T-helper 2 cell treated with Interferon-gamma antibody and Interleukin-4, amounts not matched to agents 5 μg/mL and 100 μg/mL, for 36 hours (primary cell): ENCODE measurements at places on chromosomes 4 and X.

- peaks cover 45% of the 10 kb centered on the region for H3K27me3 ChIP-seq
- H3K4me1 ChIP-seq = peaks cover 2% of the 10 kb centered on the region
- H3K4me3 ChIP-seq = peak overlapping the region; percentile 62
- no peak overlapping the region for H3K27ac ChIP-seq
- DNase-seq = no peak
Measured at GRCh38 chr4:2040391-2041238, 18.5 kb upstream of the NAT8L start.

GRCh38 chr4:140955641-140956040 lies 177.6 kb downstream of the RNF150 start:
- no peaks in the 10 kb centered on the region for H3K36me3 ChIP-seq
- H3K4me1 ChIP-seq = no peaks in the 10 kb centered on the region
- H3K27ac ChIP-seq = no peak overlapping the region
- no peak for DNase-seq
- H3K4me3 ChIP-seq = no peak overlapping the region

GRCh38 chrX:9530848-9531274 lies 66.0 kb downstream of the TBL1X start:
- peak overlapping the region; percentile 65 for H3K27ac ChIP-seq
- peaks cover 30% of the 10 kb centered on the region for H3K4me1 ChIP-seq
- H3K36me3 ChIP-seq = no peaks in the 10 kb centered on the region
- H3K27me3 ChIP-seq = no peaks in the 10 kb centered on the region

- H3K4me3 ChIP-seq = no peak overlapping the region
- no peaks in the 10 kb centered on the region for H3K27me3 ChIP-seq
- no peak for DNase-seq
Measured at GRCh38 chr4:81573840-81574239, 102.1 kb upstream of the RASGEF1B start.

GRCh38 chr4:5043579-5043978 lies 7.7 kb upstream of the STK32B start:
- no peak for DNase-seq
- H3K4me1 ChIP-seq = no peaks in the 10 kb centered on the region
- H3K36me3 ChIP-seq = no peaks in the 10 kb centered on the region

- H3K4me1 ChIP-seq = peaks cover 11% of the 10 kb centered on the region
- peaks cover 3% of the 10 kb centered on the region for H3K27me3 ChIP-seq
- H3K27ac ChIP-seq = no peak overlapping the region
- DNase-seq = no peak
Measured at GRCh38 chr4:95317085-95317793, 231.5 kb downstream of the UNC5C start.

GRCh38 chr4:90318193-90318592 lies 191.0 kb downstream of the CCSER1 start:
- DNase-seq = no peak
- H3K4me1 ChIP-seq = no peaks in the 10 kb centered on the region
- H3K27ac ChIP-seq = no peak overlapping the region
- no peaks in the 10 kb centered on the region for H3K36me3 ChIP-seq

GRCh38 chrX:20066968-20067708 lies 49.6 kb downstream of the MAP7D2 start:
- no peaks in the 10 kb centered on the region for H3K36me3 ChIP-seq
- H3K27ac ChIP-seq = no peak overlapping the region
- DNase-seq = no peak

GRCh38 chrX:43876680-43877079 lies 5.6 kb downstream of the MAOB start:
- DNase-seq = no peak
- H3K27me3 ChIP-seq = no peaks in the 10 kb centered on the region
- H3K27ac ChIP-seq = no peak overlapping the region
- H3K4me1 ChIP-seq = peaks cover 3% of the 10 kb centered on the region

DNA sequence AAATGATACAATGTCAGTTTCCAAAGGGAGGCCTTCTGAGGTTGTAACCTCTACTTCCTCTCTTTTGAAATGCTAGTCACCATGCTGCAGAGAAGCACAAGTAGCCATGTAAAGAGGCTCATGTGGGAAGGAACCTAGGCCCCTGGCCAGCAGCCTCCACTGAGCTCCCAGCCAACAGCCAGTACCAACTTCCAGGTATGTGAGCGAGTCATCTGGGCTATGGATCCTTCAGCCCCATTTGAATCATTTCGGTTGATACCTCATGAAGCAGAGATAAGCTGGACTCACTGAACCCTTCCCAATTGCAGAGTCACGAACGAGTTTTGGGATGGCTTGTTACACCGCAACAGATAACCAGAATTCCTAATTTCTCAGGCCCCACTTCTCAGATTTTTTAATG lies 187.0 kb upstream of the LDB2 start:
- no peak overlapping the region for H3K4me3 ChIP-seq
- H3K27me3 ChIP-seq = no peaks in the 10 kb centered on the region
- no peaks in the 10 kb centered on the region for H3K4me1 ChIP-seq
- no peak overlapping the region for H3K27ac ChIP-seq
- H3K36me3 ChIP-seq = no peaks in the 10 kb centered on the region

GRCh38 chr4:171794528-171794927 lies 18.7 kb upstream of the GALNTL6 start:
- H3K27me3 ChIP-seq = no peaks in the 10 kb centered on the region
- H3K4me1 ChIP-seq = no peaks in the 10 kb centered on the region
- H3K4me3 ChIP-seq = no peak overlapping the region
- H3K36me3 ChIP-seq = no peaks in the 10 kb centered on the region
- no peak for DNase-seq
- H3K27ac ChIP-seq = no peak overlapping the region

DNA sequence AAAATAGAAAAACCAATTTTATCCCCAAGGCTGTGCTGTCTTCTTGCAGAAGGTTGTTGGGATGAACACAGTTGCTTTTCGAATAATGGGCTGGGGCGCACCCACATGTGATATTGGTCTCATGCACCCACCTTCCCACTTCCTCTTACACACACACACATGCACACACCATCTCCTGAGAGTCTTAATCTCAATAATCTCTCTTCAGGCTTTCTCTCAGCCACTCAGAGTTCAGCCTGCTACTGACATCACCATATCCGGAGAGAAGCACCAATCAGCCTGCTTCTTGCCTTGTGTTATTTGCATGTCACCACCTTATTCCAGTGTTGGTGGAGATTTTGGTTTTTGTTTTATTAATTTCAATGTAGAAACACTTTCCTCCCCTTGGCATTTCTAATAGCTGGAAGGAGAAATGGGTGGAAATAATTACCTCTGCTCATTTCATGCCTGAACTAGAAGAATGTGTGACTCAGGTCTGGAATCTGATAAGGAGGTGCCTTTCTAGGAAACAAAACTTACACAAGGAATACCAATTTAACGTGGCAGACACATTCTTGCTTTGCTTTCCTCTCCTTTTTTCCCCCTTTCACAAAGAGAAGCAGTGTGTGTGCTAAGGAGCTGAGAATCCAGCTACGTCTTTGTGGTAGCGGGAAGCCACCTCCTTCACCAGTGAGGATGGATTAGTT lies 400.2 kb downstream of the MID1IP1 start:
- H3K36me3 ChIP-seq = peaks cover 2% of the 10 kb centered on the region
- H3K4me3 ChIP-seq = peak overlapping the region; percentile 57
- DNase-seq = peak; percentile 62
- peak overlapping the region; percentile 72 for H3K27ac ChIP-seq

DNA sequence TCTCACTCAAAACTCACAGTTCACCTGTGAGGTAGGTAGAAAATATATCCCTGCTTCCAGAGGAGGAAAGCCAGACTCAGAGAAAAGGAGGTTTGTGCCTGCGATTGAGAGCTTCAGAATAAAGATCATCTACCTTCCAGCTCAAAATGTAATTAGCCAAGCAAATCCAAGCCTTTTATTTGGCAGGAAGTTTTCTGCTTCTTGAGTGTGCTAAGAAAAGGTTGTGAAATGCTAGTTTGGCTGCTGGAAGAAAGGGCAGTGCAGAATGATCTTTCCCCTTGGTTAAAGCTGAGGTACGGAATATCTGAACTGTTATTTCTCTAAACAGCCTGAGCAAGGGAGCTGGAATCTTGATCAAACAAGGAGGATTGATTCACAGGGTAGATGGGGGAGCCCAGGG lies 59.7 kb upstream of the VCX3B start:
- DNase-seq = no peak
- H3K27ac ChIP-seq = no peak overlapping the region
- no peak overlapping the region for H3K4me3 ChIP-seq
- no peaks in the 10 kb centered on the region for H3K36me3 ChIP-seq

- no peaks in the 10 kb centered on the region for H3K27me3 ChIP-seq
- H3K27ac ChIP-seq = no peak overlapping the region
- DNase-seq = no peak
- H3K36me3 ChIP-seq = no peaks in the 10 kb centered on the region
Measured at GRCh38 chrX:73289039-73289438, 74.4 kb upstream of the NAP1L2 start.

GRCh38 chrX:23825675-23826074 lies 42.7 kb downstream of the SAT1 start:
- no peaks in the 10 kb centered on the region for H3K27me3 ChIP-seq
- peaks cover 1% of the 10 kb centered on the region for H3K4me1 ChIP-seq
- DNase-seq = no peak
- H3K4me3 ChIP-seq = no peak overlapping the region
- H3K36me3 ChIP-seq = no peaks in the 10 kb centered on the region

DNA sequence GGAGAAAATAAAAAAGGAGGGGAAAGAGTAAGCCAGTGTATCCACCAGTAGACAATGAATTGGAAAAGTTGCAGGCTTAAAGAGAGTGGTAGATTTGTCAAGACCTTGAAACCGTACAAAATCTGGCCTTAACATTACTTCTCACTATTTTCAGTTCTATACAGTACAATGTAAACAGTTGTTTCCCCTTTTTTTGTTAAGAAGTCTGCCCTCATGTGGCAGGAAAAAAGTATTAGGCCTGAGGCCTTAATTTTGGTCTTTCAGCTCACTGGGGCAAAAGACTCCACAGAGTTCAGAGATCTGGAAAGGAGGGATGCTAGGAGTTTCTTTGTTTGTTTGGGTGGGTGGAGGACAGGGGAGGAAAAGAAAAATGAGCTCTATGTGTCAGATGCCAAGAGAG lies 92.8 kb upstream of the CCDC160 start:
- H3K27me3 ChIP-seq = peaks cover 6% of the 10 kb centered on the region
- H3K27ac ChIP-seq = peak overlapping the region; percentile 6
- H3K36me3 ChIP-seq = no peaks in the 10 kb centered on the region
- peaks cover 3% of the 10 kb centered on the region for H3K4me1 ChIP-seq
- DNase-seq = no peak

GRCh38 chrX:107199491-107199890 lies 6.7 kb downstream of the NUP62CL start:
- H3K4me1 ChIP-seq = no peaks in the 10 kb centered on the region
- no peak for DNase-seq
- H3K27ac ChIP-seq = no peak overlapping the region
- H3K4me3 ChIP-seq = no peak overlapping the region
- no peaks in the 10 kb centered on the region for H3K36me3 ChIP-seq

- no peaks in the 10 kb centered on the region for H3K4me1 ChIP-seq
- no peaks in the 10 kb centered on the region for H3K36me3 ChIP-seq
- H3K27me3 ChIP-seq = no peaks in the 10 kb centered on the region
- no peak overlapping the region for H3K4me3 ChIP-seq
- no peak for DNase-seq
- H3K27ac ChIP-seq = no peak overlapping the region
Measured at GRCh38 chr4:36027203-36027602, 217.1 kb downstream of the ARAP2 start.

GRCh38 chrX:1750267-1750666 lies 135.4 kb downstream of the ASMT start:
- peaks cover 10% of the 10 kb centered on the region for H3K36me3 ChIP-seq
- no peaks in the 10 kb centered on the region for H3K4me1 ChIP-seq
- no peak overlapping the region for H3K4me3 ChIP-seq

DNA sequence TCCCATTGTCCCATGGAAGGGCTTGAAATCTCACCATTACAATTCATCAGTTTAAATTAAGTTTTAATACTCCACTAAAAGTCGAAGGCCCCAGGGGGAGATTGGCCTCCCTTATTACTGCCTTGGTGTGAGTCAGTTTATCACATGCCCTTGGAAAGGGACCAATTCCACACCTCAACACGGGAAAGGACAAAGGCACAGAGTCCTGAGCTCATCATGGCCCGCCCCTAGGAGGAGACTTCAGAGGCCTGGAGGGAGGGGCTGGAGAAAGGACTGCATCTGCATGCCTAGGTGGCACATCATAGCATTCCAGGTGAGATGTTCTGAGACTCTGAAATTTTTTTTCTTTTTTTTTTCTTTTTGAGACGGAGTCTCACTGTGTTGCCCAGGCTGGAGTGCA lies 2.8 kb upstream of the SEL1L3 start:
- no peak overlapping the region for H3K27ac ChIP-seq
- peaks cover 3% of the 10 kb centered on the region for H3K27me3 ChIP-seq
- peaks cover 8% of the 10 kb centered on the region for H3K36me3 ChIP-seq
- H3K4me3 ChIP-seq = no peak overlapping the region
- H3K4me1 ChIP-seq = peaks cover 16% of the 10 kb centered on the region

DNA sequence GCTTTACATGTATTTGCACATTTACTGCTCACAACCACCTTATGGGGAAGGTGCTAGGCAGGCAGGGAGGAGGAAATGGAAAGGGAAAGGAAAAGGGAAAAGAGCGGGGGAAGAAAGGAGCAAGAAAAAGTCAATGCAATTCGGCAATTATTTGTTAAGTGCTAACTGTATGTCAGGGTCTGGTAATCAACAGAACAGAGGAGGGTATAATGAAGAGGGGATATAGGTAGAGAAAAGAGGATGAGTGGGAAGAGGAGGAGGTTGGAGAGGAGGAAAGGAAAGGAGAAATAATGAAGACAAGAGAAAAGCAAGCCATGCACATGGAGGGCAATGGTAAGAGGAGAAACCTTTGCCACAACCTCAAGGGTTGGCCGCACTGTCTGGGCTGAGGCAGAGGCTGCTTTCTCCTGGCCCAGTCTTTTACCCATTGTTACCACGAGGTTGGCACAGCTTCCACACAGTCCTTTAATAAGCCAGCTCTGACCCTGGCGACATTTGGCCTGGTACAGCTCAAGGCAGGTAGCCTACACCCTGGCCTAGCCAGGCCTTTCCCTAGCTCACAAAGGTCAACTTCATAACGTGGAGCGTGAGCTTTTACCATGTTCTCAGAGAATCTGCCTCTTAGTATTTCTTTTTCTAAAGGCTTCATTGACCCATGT lies 836 bp downstream of the BTK start:
- H3K36me3 ChIP-seq = no peaks in the 10 kb centered on the region
- H3K27ac ChIP-seq = no peak overlapping the region
- H3K4me3 ChIP-seq = no peak overlapping the region
- no peaks in the 10 kb centered on the region for H3K27me3 ChIP-seq

DNA sequence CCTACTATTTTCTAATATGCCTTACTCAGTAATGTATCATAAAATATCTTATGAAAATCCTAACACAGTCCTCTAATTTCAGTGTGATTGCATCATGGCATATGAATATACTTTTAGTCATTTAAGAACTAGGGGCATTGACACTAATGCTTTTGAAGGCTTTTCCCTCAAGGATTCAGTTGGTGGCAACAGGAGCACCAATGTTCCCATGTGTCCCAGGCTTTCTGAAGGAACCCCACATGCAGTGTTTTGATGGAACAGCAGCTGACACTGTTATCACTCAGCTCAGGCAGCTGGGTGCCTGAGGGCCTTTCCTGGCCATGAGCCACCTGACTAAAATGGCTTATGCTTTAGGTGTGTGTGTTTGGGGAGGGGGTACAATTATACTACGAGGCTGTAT lies 348.3 kb downstream of the ARHGAP24 start:
- H3K27ac ChIP-seq = no peak overlapping the region
- DNase-seq = no peak
